Fibroblast of the aortic adventitia (primary cell): ENCODE measurements at places on chromosomes 5 and 9.
A peak's percentile ranks its signal among the peaks of the same experiment; 100 is the strongest.

DNA sequence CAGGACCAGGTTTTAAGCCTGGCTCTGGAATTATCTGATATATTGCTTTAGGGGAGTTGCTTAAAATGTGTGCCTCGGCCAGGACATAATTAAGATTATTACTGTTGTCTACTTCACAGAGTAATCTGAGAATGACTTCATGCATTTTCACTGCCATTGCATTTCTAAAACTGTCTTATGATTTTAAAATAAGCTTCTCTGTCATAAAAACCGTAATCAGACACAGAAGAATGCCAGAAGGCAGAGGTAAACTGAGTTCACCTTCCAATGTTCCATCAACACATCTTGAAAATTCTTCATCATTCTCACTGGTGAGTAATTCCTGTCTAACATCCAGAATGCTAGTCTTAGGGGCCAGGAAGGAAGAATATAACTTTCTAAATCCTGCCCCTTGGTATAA, 47.1 kb downstream of the ISOC1 start:
- no peak for DNase-seq

- no peak for DNase-seq
These were observed 91.8 kb downstream of the SEMA5A start for GRCh38 chr5:9454012-9454481.

GRCh38 chr5:65020492-65020891, 251.8 kb downstream of the CWC27 start:
- DNase-seq = peak; percentile 73

- DNase-seq = no peak
These were observed 55.6 kb downstream of the GNA14 start for GRCh38 chr9:77592476-77592875.

- no peak for DNase-seq
These were observed 414.0 kb upstream of the IRX1 start for GRCh38 chr5:3181671-3182070.

GRCh38 chr5:105616599-105616998, 2054.0 kb upstream of the NUDT12 start:
- DNase-seq = no peak

- DNase-seq = peak; percentile 57
These were observed 72.0 kb upstream of the DAP start for GRCh38 chr5:10832987-10833386.

DNA sequence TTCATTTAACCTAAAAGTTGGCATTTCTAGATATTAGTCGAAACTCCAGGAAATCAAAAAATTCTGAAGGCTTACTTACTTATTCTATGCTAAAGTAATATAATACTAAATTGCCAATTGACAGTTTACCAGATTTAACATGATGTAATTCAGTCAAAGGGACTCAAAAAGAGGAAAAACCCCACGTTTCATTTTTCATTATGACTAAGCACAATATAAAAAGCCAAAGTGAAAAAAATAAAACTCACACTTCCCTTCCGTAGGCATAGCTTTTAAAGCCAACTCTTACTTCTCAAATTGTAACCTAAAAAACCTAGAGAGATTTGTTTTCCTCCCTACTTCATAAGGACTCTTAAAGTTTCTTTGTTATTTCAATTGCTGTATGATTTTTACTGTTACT, 146.6 kb downstream of the RAPGEF6 start:
- DNase-seq = peak; percentile 58

DNA sequence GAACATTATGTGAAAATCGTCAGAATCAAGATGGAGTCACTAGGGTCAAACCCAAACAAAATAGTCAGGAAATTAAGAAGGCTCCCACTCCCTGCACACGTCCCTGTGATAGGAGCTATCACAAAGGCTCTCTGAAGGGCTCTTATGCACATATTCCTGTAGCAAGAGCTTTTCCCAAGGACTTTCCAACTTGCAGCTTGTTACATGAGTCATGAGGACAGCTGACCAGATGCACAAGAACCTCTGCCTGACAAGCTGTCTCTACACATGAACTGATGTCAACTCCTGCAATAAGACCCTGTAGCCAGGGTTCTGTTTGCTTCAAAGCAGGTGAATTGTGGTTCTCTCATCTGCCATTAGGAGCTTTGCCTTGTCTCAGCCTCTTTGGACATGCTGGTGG, 122.4 kb downstream of the OLFM1 start:
- DNase-seq = no peak

DNA sequence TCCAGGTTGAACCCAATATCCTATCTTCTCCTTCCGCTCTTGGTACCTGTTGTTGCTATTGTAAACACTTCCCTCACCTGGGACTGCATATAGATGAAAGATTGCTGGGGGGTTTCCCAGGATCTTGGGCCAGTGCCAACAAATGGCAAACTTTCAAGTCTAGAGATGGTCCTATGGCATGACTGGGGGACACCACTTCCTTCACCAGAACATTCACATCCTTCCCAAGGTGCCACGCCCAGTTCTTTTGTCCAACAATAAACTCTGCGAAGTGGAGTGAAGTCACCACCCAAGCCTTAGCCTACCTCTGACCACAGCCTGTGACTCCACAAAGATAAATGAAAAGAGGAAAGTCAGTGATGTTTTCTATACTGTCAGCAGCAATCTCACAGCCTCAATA, 34.4 kb downstream of the DOCK8 start:
- DNase-seq = no peak

DNA sequence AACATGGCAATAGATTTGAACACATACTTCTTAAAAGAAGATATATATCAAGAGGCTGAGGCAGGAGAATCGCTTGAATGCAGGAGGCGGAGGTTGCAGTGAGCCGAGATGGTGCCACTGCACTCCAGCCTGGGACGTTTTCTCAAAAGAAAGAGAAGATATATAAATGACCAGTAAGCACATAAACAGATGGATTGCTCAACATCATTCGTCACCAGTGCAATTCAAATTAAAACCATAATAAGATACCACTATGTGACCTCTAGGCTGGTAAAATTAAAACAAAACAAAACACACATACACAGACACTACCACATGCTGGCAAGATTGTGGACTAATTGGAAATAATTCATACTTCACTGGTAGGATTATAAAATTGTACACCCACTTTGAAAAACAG, 5.3 kb upstream of the TXN start:
- no peak for DNase-seq

DNA sequence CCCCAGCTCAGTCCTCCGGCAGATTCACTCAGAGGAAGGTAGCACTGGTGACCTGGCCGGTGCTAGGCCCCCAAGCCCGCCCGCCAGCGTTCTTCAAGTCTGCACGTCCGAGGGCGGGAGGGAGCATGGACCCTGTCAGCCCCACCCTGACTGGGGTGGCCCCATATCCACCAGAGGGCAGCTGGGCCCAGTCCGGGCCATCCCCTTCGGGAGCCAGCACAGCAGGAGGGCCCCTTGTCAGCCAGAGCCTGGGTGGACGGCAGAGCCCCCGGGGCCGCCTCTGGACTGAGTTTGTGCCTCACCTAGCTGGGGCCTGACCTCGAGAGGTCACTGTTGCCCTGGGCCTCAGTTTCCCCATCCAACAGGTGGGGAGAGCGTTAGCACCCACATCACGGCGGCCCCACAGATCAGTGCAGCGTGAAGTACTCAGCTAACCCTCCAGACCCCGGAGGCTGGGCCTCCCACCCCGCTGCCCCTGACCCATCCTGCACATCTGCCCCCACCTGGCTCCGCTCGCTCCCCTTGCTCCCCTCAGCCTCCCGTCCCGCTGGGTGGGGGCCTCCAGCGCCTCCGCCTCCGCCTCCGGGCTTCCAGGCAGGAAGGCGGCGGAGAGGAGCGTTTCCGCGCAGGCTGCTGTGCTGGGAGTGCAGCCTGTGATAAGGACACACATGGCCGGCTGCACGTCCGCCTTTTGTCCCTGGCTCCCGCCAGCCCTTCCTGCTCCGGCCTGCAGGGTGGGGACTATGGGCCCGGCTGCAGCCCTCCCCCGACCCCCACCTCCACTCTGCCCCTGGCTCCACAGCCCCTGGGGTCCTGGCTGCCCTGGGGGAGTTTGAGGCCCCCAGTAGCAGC, 16.6 kb upstream of the EGFL7 start:
- DNase-seq = no peak

DNA sequence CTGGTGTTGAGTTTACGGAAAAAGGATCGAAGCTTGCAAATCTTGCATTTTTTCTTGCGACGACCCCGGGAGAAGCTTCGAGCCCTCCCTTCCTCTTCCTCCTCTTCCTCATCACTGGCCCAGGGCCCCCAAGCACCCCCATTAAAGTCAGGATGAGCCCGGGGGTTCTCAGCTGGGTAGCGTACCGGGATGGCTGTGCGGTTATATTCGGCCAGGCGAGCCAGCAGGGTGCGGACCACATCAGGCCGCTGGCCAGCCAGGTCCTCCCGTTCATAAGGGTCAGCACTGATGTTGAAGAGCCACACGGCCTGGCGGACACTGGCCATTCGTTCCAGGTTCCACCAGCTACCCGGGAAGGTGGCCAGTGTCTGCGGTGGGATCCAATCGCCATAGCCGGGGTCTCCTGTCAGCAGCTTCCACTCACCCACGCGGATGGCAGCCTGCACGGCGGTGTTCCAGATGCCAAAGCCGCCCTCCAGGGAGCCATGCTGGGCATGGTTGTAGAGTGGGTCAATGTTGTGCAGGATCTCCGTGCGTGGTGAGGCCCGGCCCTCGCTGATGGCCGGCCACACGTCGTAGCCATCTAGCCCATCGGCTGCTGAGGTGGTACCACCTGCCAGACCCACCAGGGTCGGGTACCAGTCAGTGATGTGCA, 5.3 kb downstream of the ARSI start:
- no peak for DNase-seq

- no peak for DNase-seq
These were observed 444.6 kb upstream of the MEF2C start for GRCh38 chr5:89327608-89328007.
